ENCODE measurements at places on chromosomes 2 and 18.

DNA sequence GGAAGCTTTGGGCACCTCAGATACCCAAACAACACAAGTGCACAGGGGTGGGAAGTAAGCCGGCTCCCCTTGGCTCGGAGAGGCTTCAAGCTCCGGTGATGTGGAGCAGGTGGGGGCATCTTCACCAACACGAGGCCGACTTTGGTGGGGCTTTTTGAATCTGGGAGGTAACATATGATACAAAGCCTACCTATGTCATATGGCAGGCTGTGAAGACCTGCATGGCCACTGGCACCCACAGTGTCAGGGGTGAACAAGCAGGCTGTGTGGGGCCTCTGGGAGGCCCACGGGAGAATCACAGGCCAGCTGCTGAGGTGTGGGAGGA lies 109.0 kb downstream of the EIPR1 start:
- DNase-seq: no peak

GRCh38 chr18:55073834-55074233 lies 114.6 kb upstream of the CCDC68 start:
- no peak for DNase-seq

DNA sequence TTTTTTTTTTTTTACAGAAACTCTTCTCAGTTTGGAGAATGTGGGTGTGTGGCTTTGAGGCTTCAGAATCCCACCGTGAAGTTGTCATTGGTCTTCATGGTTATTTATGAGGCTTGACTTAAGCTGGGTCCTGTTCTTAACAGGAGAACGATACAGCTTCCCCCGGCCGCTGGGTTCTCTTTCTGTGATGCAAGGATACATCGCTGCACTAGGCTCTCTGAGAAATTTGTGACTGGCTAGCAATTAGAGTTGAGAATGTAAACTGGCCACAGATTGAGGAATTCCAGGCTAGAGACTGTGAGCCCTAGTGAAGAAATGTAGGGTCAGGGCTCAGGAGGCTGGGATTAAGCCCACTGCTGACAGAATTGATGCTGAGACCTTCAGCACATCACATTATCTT lies 29.8 kb downstream of the MGAT5 start:
- no peak for DNase-seq

DNA sequence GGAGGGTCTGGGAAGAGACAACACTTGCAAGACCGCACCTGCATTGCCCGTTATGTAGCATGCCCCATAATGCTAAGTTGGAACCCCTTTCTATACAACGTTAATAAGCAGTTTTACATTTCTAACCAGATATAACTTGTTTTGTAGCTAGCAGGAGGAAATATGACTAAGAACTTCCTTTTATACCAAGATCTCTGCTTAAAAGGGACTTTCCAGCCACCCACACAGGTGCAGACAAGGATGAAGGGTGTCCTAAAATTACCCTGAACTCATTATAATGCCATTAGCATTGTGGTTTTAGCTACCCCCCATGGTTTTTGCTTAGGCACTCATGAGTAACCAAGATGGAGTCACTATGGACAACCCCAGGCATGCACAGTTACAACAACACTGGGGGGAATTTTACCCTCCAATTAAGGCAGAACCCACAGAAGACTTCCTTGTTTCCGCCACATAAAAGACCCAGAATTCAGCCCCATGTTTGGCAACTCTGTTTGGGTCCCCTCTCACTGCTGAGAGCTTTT lies 362.8 kb downstream of the CBLN2 start:
- DNase-seq: no peak

DNA sequence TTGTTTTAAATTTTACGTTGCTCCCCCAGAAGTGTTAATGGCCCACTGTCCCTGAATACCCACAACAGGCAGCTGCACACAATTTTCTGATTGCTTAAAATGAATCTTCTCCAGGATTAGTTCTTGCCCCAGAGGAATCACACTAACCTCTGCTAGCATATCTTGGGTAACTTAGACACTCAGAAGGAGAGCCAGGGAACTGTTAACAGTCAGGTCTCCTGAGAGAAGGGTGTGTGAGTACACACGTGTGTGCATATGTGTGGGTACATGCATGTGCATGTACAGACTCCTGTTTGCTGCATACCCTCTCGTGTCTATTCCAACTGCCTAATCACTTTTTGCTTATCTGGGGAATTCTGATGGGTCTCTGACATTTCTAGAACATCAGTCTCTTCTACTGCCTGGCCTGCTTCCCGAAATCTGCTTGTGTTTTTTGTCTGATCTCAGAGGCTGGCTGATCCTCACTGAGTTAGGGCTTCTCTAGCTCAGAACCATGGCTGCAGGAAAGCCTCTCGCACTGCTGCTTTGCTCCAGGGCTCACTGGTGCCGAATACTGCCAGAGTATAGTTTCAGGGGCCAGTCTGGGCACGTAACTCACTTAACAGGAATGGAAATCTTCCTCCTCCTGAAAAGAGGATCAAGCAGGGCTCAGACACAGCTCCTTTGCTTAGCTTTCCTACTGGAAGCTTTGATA lies 62.8 kb downstream of the PRELID3A start:
- DNase-seq: no peak

DNA sequence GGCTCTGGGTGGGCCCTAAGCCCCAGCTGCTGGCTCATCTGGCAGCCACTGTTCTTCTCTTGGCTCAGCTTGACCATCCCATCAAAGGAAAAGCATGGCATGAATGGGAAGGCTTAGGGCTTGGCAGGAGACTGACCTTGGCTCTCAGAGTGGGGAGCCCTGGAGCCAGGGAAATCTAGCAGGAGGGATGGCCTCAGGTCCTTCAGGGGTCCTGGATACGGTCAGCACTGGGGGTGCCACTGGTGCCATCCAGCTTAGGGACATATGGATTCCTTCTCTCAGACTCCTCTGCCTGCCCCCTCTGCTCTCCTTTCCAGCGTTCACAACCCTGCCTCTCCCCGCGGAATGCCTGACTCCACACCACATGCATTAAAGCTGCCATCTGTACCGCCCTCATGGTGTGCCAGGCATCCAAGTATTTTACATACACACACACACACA lies 165.5 kb upstream of the HAAO start:
- DNase-seq: no peak

Data from CD4-positive, alpha-beta T cell treated with Interleukin-10 for 1 hour (primary cell).